H4 (cell line): ENCODE measurements at places on chromosomes 11 and 22. TPM values are rescaled to one million over a fixed set of nuclear protein-coding genes. Genes with fewer than 3 reads are reported as not detected.

DNA sequence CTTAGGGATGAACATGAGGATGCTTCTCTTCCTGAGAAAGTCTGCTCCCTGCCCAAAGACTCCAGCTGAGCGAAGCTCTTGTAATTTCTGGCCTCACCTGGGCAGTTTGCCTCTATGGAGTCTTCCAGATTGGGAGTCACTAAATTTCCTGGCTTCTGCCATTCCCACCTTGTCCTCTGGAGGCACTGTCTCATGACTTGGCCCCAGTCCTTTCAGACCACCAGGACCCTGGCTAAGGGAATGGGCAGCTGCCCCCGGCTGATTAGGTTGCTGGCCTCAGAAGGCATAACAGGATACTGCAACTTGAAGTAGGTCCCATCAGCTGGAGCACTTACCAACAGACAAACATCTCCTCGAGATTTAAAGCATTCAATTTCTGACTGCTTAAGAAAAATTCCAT, 128.1 kb upstream of the SPON1 start:
- DNase-seq: no peak

- DNase-seq: peak; percentile 10
Observed at GRCh38 chr22:23305321-23305910, 125.1 kb downstream of the BCR start.

DNA sequence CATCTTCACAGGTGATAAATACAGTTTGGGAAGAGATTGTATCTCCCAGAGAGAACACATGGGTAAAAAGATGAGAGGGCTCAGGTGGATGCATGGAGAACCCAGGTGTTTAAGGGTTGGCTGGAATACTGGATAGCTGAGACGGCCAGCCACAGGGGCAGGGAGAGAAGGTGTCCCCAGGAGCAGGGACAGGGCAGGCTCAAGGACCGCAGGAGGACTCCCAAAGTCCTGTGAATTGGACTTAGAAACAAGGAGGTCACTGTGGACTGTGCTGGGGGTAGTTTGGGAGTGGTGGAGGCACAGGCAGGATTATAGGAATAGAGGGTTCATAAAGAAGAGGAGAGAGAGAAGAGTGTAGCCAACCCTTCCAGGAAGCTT, 103.8 kb upstream of the PARVA start:
- no peak for DNase-seq

The GDPD4 gene
- total RNA-seq: not detected in 2 replicates

DNA sequence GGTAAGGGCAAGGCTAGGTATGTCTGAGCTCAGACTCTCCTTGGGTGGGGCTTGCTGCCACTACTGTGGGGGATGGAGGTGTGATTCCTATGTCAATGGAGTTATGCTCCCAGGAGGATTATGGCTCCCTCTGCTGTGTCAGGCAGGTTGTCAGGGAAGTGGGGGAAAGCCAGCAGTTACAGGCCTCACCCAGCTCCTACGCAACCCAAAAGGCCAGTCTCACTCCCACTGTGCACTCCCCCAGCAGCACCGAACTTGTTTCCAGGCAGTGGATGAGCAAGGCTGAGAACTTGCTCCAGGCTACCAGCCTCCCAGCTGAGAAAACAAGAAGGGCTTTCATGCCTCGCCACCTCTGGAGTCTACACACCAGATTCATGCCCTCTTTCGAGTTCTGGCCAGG, 18.2 kb downstream of the C11orf91 start:
- DNase-seq: no peak

- DNase-seq: no peak
Observed at GRCh38 chr11:8315954-8316353, 52.3 kb upstream of the LMO1 start.

- no peak for DNase-seq
Observed at GRCh38 chr22:23531966-23532705, 48.0 kb downstream of the IGLL1 start.

The TRIM5 gene
- 36.5 and 38.1 TPM in 2 replicates for total RNA-seq

GRCh38 chr11:79617561-79617960, 176.7 kb upstream of the TENM4 start:
- no peak for DNase-seq

- DNase-seq: no peak
Observed at GRCh38 chr11:117932426-117932825, 3.2 kb upstream of the TMPRSS13 start.

DNA sequence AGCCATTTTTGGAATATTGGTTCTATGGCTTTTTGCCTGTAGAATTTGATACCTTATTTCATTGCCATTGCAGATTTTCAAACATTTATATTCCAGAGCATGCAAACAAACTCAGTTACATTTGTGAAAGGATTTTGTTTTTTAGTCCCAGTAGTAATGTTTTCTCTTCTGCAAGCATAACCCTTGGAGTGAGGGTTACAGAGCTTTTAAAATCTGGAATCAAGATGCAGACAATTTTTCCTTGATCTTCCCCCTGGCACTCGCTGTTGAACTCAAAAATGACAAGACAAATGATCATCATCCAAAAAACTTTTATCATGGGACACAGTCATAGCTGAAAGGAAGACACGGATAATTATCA, 20.8 kb downstream of the BBOX1 start:
- DNase-seq: no peak

The TP53I11 gene
- total RNA-seq: 10.4 and 13.5 TPM in 2 replicates

- no peak for DNase-seq
Observed at GRCh38 chr22:24231706-24232105, 13.2 kb downstream of the GGT5 start.

The RNASEH2C gene
- 24.2 and 36.1 TPM in 2 replicates for total RNA-seq

DNA sequence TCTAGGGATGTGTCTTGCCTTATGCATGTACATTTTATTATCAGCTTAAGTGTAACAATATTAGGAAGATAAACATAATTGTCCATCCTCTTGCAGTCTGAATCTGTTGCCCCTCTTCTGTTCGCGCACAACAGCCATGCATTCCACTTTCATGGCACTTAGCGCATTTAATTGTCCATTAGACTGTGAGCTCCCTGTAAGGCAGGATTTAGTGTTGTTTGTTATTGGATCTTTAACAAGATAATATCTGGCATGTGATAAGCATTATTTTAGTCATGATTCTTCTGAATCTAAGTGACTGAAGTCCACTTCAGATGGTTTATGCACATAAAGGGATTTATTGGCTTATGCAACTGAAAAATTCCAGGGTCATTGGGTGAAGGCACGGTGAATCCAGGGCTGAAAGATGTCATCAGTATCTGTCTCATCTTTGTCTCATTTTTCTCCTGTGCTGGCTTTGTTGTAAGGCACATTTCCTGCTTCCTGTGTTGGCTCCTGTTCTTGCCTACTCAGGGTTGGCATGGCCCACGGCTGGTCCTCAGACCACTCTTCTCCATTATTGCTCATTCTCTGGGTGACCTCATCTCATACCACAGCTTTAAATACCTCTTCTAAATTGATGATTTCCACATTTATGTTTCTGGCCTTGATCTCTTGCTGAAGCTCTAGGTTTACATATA, 37.6 kb downstream of the ATXN10 start:
- peak; percentile 79 for DNase-seq

DNA sequence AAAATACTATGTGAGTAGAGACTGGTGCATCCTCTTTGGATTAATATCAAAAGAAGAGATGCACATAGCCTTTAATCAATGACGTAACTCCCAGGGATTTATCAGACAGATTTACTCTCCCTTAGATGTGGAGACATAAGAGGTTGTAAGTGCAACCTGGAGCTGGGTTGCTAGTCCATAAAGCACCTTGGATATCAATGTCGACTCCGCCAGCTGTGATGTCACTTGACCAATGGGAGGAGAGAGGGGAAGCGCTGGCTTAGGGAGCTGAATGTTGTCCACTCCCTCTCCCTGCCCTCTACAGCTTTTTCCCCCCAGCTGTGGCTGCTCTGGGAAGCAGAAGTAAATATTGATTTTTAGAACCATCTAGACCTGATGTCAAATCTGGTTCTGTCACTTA, 28.9 kb upstream of the TMEM86A start:
- no peak for DNase-seq

- peak; percentile 23 for DNase-seq
Observed at GRCh38 chr11:68584097-68584496, 100.2 kb upstream of the GAL start.

The OVCH2 gene
- total RNA-seq: 0.43 TPM in 1 of 2 replicates, not detected in the other

DNA sequence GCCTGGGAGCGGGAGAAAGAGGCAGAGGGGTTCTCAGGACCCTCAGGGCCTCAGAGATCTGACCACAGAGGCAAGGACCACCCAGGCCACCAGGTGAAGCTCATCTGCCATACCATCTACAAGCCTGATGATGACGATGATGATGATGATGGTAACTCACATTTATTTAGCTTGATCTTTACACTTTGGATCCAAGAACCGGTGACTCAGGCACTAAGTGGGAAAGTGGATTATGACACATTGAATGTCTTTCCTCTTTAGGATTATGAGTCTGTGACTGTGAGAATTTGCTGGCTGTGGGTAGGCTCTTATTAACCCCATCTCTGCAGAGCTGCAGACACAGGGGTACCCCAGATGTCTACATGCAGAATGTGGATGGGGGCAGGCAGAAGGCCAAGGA, 110.3 kb downstream of the DSCAML1 start:
- DNase-seq: no peak

The RSF1 gene
- total RNA-seq: 17.1 and 21.3 TPM in 2 replicates

GRCh38 chr11:73547706-73548595, 50.0 kb downstream of the FAM168A start:
- DNase-seq: no peak

The OTOG gene
- total RNA-seq: not detected in 2 replicates

GRCh38 chr11:67435031-67435726, 2.3 kb downstream of the PTPRCAP start:
- DNase-seq: no peak

DNA sequence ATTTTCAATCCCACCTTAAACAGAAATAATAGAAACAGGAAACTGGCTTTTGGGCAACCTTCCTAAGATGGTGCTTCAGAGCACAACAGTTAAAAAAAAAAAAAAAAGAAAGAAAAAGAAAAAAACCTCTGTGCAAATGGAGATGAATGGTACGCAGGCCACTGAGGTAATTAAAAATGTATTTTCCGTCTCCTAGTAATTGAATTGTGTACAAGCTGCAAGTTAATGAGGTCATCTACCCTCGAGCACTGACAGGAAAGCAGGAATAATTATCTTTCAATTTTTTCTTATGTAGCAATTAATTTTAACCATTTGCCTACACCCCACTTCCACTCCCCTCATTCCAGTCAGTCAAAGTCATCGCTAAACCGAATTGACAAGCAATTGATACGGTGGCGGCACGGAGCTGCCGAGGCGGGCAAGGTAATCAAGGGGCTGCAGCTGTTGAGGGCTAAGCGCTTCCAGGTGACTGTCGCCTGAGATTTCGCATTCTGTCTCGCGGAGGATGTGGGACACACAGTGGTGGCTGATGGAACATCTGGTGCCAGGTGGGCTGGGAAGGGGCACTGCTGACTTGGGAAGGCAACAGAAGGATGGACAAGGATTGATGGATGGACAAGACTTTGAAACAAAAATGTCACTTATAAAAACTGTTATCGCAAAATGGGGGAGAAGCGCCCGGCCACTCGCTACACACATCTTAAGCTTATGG, 109.4 kb downstream of the RCN1 start:
- DNase-seq: no peak

DNA sequence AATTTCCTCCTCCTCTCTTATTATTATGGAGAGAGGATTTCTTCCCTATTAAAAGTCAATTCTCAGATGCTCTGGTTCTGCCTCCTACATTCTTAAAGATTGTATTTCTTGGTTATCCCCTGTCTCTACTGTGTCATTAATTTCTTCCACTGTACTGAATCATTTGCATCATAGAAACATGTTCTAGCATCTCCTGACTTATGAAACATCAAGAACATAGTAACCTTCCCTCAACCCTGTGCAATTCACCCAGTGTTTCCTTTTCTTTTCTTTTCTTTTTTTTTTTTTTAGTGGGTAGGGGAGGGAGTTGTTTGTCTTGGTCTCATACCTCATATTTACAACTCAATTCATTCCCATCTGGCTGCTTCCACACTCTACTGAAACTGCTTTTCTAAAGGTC, 288.0 kb upstream of the PLET1 start:
- DNase-seq: no peak

DNA sequence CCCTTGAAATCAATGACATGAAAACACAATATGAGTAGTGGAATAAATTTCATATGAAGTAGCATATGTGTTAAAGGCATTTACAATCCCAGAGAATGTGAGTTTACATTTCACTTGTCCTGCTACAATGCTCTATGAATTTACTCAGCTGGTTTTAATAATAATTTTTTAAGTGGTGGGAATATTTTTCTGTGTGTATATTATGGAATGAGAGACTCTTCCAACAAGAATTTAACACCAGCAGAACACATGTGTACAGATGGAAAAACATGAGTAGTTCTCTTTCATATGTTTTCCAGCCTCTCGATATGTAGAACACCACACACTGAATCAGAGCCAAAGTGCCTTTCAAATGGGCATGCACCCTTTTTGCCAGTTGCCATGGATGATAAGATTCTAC, 170.4 kb downstream of the MAML2 start:
- DNase-seq: no peak

GRCh38 chr11:67632175-67632981, 2.6 kb upstream of the NUDT8 start:
- no peak for DNase-seq

The ZNF214 gene
- total RNA-seq: 5.5 and 9.3 TPM in 2 replicates

DNA sequence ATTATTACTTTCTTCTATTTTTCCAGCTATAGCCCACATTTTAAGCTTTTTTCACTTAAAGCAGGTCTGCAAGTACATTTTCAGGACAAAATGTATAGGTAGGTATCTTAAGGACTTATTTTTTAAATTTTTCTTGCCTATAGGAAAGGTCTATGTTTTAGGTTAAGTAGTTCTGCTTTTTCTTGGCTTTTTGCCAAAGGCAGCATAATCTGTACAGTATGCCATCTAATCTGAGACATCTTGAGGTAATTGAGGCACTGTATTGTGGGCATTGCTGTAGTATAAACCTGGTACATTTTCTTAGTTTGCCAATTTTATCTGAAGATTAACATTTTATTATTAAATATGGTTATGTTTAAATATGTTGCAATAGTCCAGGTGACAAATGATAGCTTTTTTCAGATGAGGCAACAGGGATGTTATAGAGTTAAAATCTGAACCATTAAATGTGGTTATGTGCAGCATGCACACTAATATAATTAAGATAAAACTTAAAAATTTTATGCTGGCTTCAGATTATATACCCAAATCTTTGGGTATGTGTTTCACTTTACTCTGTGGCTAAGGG, 42.9 kb downstream of the QSER1 start:
- DNase-seq: no peak

DNA sequence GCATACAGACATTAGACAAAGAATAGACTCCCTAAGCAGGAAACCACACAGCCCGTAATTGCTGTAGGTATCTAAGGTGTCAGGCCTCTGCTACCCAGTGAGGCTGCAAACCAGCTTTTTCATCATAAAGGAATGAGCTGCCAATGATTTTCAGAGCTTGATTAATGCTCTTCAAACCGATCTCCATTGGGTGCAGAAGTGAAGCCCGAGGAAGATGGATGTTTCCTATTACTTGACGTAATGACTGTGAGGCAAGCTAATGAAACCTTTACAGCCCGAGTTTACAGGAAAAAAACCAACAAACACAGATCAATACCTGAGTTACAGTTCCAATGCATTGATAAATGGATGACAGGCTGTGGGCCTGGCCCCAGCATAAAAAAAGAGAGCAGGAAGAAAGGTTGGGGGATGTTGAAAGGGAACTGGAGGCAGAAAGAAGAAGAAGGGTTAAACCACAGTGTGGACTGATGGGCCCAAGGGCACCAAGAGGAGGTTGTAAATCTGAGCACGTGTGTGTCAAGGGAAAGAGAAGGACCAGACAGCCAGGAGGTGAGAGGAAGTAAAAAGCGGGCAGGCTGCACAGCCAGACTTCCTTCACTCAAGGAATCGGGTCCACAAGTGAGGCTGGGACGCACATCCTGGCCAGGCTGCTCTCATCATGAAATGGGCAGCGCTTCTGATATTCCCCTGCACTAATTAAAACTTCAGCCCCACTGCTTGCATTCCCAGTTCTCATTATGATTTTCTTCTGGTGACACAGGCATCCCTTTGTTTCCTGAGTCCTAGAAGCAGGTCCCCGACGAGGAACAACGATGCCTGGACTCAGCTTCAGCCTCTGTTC, 70.6 kb upstream of the NTM start:
- no peak for DNase-seq
